Chondrocyte (in vitro differentiated cells): ENCODE measurements at places on chromosomes 1 and 21.

- H3K4me3 ChIP-seq = no peak overlapping the region
- no peak overlapping the region for H3K27ac ChIP-seq
- DNase-seq = no peak
- H3K4me1 ChIP-seq = no peaks in the 10 kb centered on the region
Measured at GRCh38 chr1:217106231-217106901, 383.1 kb upstream of the ESRRG start.

- no peak overlapping the region for H3K27ac ChIP-seq
- no peak for DNase-seq
- no peaks in the 10 kb centered on the region for H3K27me3 ChIP-seq
- H3K4me3 ChIP-seq = no peak overlapping the region
- no peaks in the 10 kb centered on the region for H3K4me1 ChIP-seq
Measured at GRCh38 chr1:226946841-226947240, 6.7 kb downstream of the COQ8A start.

DNA sequence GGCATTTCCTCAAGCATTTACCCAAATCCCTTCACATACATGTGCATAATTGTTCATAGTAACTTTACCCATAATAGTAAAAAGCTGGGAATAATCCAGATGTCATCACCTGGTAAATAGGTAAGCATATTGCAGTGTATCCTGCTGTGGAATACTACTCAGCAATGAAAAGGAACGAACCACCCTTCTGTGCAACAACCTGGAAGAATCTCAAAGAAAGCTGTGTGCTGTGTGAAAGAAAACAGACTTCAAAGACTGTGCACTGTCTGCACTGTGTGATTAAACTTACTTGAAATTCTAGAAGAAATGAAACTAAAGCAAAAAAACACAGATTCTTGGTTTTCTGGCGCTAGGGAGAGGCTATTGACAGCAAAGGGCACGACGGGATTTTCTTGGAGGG, 13.5 kb downstream of the TFF2 start:
- H3K4me3 ChIP-seq = no peak overlapping the region
- DNase-seq = no peak
- H3K36me3 ChIP-seq = peaks cover 3% of the 10 kb centered on the region
- H3K4me1 ChIP-seq = no peaks in the 10 kb centered on the region
- no peak overlapping the region for H3K27ac ChIP-seq

GRCh38 chr1:117067533-117068370, 7.6 kb downstream of the TTF2 start:
- peaks cover 3% of the 10 kb centered on the region for H3K4me1 ChIP-seq
- peaks cover 2% of the 10 kb centered on the region for H3K36me3 ChIP-seq
- H3K27me3 ChIP-seq = no peaks in the 10 kb centered on the region
- H3K4me3 ChIP-seq = no peak overlapping the region
